SW 1271 (cell line): ENCODE measurements at places on chromosomes 3 and 15.
A peak's percentile ranks its signal among the peaks of the same experiment; 100 is the strongest.

- DNase-seq, result no peak
Observed at GRCh38 chr3:170256597-170256996, 34.4 kb downstream of the PRKCI start.

- no peak for DNase-seq
Observed at GRCh38 chr3:53939813-53940212, 48.2 kb upstream of the SELENOK start.

- DNase-seq, result peak; percentile 28
Observed at GRCh38 chr15:51830276-51830806, 888 bp downstream of the TMOD3 start.

- no peak for DNase-seq
Observed at GRCh38 chr15:74426404-74427281, 7.1 kb downstream of the SEMA7A start.

DNA sequence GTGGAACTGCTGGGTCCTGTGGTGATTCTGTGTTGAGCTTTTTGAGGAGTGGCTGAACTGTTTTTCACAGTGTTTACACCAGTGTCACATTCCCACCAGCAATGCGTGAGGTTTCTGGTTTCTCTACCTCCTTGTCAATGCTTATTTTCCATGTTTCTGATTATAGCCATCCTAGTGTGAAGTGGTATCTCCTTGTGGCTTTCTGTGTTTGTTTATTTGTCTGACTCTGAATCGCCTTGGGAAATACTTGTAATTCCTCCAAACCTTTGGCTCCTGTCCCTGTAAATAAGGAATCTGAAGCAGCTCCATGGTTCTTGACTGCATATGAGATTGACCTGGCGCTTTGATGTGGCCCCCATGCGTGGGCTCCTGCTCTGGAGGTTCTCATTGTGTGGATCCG is 20.6 kb downstream of the FAN1 start:
- DNase-seq, result no peak

GRCh38 chr15:59873644-59874272 is 130.4 kb upstream of the FOXB1 start:
- DNase-seq, result no peak

- DNase-seq, result no peak
Observed at GRCh38 chr3:195372220-195372619, 70.6 kb downstream of the ACAP2 start.

DNA sequence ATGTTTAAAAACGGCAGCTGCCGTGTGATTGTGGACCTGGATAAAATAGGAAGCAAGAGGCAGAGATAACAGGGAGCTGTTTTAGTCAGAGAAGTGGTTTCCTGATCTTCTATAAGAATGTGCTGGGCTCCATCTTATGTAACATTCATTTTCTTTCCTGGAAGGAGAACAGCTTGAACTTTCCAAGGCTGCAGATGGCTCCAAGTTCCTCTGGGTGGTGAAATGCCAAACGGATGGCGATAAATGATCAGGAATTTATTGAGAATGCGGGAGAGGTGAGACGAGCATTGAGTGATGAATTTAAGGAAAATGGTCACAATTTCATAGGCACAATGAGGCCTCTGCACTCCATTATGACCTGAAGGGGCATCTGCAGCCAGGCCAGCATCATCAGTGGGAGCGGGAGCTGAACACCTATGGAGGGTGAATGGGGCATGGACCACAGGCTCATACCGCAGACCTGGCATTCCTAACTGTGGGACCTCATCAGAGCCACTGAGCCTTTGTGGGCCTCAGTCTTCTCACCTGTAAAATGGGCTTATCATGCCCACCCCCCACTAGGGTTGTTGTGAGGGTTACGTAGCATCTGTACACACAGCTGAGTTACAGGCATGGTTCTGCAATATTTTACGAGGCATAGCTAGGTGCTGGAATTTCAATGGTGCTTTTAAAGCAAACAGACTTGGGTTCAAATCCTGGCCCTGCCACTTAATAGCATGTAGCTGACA is 17.1 kb downstream of the MGLL start:
- DNase-seq, result no peak

DNA sequence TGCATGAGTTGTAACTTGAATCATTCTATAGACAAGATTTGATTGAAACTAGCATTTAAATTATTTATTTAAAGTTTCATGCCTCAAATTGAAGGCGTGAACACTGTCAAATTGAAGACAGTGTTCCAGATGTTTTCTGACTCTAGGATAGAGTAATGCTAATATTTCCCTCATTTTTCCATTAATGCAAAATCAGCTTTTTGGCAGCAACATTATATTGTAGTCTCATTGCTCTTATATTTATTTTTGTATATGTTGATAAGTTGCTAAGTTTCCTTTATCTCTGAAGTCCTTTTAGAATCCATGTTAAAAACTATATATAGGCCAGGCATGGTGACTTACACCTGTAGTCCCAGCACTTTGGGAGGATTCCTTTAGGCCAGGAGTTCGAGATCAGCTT is 4.8 kb downstream of the FANCI start:
- DNase-seq, result no peak

GRCh38 chr3:37693511-37694283 is 168.0 kb upstream of the CTDSPL start:
- DNase-seq, result no peak

- DNase-seq, result no peak
Observed at GRCh38 chr3:43957553-43957952, 266.8 kb downstream of the ABHD5 start.

DNA sequence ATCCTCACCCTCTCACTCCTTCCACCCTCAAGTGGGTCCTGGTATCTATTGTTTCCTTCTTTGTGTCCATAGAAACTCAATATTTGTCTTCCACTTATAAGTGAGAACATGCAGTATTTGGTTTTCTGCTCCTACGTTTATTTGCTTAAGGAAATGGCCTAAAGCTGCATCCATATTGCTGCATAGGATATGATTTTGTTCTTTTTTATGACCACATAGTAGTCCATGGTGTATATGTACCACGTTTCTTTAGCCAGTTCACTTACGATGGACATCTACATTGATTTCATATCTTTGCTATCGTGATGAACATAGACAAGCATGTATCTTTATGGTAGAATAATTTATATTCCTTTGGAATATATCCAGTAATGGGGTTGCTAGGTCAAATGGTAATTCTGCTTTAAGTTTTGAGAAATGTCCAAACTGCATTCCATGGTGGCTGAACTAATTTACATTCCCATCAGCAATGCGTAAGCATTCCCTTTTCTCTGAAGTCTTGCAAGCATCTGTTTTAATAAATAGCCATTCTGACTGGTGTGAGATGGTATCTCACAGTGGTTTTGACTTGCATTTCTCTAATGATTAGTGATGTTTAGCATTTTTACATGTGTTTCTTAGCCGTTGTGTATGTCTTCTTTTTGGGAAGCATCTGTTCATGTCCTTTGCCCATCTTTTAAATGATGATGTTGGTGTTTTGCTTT is 650.2 kb downstream of the ZNF385D start:
- DNase-seq, result no peak

DNA sequence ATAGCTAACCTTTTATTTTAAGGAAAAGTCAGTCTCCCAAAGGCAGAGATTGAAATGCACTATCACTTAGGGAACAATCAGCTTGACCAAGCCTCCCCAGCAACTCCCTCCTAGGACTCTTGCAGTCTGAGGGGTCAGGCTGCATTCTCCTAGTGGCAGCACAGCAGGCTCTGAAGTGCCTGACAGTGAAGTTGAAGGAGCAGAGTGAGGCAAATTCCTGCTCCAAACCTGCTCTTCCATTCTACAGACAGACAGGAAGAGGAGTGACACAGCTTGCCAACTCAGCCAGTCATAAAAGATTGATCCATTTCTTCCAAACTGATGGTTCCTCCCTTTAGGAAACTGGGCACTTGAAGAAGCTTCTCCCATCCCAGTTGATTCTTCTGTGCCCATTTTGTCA is 43.9 kb upstream of the SMAD3 start:
- DNase-seq, result no peak

- DNase-seq, result no peak
Observed at GRCh38 chr15:53000409-53000808, 210.3 kb upstream of the ONECUT1 start.

DNA sequence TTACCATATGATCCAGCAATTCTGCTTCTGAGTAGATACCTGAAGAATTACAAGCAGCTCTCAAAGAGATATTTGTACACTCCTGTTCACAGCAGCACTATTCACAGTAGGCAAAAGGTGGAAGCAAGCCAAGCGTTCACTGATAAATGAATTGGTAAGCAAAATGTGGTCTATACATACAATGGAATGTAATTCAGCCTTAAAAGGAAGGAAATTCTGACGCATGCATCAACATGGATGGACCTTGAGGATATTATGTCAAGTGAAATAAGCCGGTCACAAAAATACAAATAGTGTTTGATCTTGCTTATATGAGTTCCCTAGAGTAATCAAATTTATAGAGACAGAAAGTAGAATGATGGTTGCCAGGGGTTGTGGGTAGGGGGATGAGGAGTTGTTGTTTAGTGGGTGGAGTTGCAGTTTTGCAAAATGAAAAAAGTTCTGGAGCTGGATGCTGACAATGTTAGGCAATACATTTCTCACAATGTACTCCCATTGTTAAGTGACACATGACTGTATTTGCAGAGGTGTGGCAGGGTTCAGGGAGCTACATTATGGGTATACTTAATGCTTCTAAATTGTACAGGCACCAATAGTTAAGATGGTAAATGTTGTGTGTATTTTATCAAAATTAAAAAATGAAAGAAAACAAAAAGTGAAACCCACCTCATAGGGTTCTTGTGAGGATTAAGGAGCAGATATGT is 26.7 kb downstream of the SLC6A1 start:
- DNase-seq, result no peak

GRCh38 chr3:112308151-112308911 is 14.3 kb upstream of the SLC9C1 start:
- DNase-seq, result no peak

DNA sequence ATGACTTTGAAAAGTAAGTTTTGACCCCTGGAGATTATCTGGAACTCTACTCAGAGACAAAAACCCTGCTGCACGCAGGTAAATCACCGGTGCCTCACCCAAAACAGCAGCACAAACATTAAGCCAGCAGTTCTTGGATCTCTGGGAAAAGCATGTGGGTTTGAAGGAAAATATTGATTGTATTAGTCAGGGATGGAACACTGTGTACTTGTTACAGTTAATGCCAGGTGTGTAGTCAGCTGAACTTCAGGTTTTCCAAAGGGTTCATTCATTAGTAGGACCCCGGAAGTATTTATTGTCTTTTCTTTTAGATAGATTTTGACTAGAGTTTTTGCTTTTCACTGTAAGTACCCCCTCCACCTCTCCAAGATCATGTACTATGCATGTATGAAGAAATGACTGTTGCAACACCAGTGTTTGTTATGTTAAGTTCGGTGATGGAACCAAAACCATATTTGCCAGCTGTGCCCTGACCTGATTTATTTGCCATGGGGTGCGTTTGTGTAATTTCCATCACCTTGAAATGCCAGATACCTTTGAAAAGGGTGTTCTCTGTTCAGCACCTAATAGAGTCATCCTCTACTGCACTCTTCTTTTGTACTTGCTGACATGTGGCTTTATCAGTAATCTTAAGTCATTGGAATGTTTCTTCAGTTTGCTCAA is 14.5 kb downstream of the ARHGEF26 start:
- no peak for DNase-seq

DNA sequence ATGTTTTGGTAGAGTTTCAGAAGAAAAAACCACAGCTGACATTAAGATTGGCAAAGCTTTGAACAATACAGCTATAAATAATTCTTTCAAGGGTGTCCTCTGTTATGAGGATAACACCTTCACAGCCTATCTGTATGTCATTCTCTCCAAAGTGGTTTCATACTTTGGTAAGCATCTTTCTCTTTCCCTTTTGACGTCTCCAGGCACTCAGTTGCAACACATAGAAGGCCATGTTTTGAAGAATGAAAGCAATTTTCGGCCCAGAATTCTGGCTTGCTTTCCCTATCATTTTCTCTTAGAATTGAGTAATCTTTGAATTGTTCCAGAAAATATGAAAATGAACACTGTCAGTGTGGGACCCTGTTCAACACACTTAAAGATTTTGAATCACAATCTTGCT is 200.0 kb upstream of the CBLB start:
- DNase-seq, result no peak

- DNase-seq, result no peak
Observed at GRCh38 chr15:99130765-99131440, 26.0 kb downstream of the SYNM start.

GRCh38 chr3:50339485-50340146 is 1.0 kb downstream of the RASSF1 start:
- DNase-seq, result no peak

DNA sequence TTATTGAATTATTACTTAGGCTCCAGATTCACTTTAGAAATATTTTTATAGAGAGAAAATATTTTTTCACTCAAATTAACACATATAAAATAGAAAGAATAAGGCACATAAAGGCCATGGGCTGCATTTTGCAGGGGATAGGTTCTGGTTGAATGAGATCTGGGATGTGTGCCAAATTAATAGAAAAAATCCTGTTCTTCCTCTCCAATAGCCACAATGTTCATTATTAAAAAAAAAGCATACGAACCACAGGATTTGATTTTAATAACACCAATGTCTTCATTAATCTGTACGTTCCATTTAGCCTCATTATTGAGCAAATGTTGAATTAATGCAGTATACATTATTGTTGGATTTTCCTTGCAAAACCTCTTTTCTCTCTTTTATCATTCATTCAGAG is 622.8 kb upstream of the AGTR1 start:
- DNase-seq, result no peak

- peak; percentile 34 for DNase-seq
Observed at GRCh38 chr15:85477730-85478129, 97.3 kb downstream of the AKAP13 start.

DNA sequence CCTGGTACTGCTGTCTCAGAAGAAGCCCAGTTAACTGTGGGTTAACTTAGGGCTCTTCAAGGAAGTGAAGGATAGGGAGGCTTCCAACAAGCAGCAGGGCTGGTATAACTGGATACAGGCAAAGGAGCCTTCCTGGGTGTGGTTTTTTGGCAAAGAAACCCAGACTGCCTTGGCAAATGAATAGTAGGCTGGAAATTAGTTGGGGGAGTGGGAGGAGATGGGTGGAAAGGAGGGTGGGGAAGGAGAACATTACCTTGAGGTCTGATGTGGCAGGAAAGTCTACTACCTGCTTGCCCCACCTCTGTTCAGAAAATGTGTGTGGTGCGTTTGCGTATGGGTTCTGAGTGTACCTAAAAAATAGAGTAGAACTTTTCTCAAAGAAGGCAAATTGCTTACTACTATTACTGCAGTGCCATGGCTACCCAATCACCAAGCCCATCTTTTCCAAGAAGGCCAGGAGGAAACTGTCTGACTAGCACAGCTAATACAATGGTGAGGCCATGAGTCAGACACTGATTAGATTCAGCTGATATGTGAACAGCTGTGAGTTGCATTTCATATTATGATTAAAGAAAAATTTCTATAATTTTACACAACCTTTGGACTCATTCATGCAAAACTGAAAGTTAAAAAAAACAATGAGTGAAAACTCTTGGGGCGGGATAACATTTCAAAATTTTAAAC is 55.2 kb downstream of the SPTSSB start:
- no peak for DNase-seq

- no peak for DNase-seq
Observed at GRCh38 chr3:46383211-46383950, 12.6 kb downstream of the CCR5 start.

- no peak for DNase-seq
Observed at GRCh38 chr3:122132949-122133540, 50.4 kb upstream of the CASR start.
